ENCODE measurements at places on chromosomes 1 and 21.

GRCh38 chr1:240998024-240998423 lies 359.0 kb downstream of the RGS7 start:
- no peak for DNase-seq

- no peak for DNase-seq
These were observed 56.9 kb downstream of the PTPRF start for GRCh38 chr1:43587594-43587993.

DNA sequence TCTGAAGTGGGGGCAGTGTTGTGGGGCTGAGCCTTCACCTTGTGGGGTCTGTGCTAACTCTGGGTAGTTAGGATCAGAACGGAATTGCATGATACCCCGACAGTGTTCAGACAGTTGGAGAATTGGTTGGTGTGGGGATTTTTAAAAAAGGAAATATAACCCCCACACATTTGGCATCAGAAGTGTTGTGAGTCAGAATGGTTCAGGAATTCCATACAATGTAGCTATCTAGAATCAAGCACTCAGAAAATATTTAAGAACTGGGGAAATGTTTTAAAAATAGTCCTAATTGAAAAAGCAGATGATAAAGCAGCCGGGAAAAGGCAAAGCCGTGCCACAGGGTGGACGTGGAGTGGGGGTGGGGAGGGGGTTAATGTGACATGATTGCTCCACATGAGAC lies 6.5 kb upstream of the S100A7 start:
- DNase-seq = no peak

DNA sequence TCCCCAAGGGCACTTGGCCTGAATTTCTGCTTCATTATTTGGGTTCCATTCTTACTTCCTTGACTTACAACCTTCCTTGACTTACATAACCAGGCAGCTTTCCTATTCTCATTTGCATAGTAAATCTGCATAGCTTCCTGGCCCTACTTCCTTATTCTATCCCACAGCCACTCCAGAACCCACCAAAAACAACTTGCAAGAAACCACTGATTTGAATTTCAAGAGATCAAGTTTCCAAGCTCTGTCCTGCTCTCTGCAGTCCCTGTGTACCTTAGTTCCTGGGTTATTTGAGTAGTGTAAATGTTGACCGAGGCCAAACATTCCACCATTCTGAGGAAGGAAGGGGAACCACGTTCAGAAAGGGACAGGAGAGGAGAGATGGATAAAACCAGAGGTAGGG lies 603.3 kb downstream of the PTPRC start:
- DNase-seq = peak; percentile 1

Measured in left lung (tissue), 14 donors.